Stomach (tissue), 19 donors: ENCODE measurements at places on chromosomes 12 and 14. TPM values are rescaled to one million over a fixed set of nuclear protein-coding genes. Genes with fewer than 3 reads are reported as not detected.

DNA sequence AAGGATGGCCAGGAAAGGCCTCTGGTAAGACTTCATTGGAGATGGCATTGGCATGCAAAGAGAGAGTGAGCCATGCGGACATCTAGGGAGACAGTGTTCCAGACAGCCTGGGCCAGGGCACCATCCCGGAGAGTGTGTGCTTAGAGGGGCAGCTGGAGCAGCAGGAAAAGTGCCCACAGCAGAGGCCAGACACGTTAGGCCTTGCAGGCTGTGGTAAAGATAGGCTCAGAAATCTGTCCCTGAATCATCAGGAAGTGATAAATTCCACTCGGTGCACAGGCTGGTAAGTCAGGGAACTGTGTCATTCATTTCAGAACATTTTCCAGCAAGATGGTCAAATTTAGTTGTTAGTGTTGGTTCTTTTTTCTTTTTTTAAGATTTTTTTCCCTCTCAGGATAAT lies 8.8 kb downstream of the GALNT16 start:
- DNase-seq = no peak

DNA sequence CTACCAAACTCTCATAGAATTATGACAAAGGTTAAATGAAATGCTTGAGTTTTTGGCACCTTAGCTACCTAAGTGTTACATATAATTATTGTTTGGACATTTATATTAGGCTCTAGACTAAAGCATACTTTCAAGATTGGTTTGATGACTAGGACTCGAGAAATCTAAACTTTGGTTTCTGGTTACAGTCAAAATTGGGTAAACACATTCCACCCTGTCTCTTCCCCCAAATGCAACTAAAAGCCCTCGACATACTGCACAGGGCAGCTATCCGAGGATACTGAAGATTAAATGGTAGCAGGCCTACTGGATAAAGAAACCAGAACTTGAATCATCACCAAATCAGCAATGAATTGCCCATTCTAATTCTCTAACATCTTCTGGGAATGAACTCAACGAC lies 369.1 kb downstream of the PRKD1 start:
- DNase-seq = no peak

DNA sequence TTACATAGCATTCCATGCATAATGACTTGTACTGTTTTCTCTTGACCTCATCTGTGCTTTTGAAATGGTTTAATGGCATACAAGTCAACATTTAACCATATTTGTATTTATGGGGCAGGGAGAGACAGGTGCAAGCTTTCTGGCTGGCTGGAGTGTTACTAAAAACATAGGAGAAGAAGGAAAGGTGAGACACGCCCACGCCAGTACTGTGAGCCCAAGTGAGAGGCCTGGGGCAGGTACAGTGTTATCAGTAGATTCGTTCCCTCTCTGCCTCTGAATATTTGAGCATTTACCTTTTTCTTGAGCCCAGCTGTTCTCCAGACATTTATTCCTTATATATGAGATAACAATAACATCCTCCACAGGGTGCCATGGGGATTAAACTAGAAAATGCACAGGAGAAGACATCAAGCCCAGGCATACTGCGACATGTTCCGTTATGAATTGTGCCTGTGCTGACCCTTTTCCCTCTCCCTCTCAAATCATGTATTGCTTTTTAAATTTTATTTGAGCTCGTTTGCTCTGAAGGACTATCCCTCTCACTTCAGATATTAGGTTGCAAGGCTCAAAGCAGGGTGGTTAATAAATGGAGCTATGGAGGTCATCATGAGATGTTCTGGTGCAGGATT lies 34.6 kb upstream of the TUBA1C start:
- DNase-seq = no peak

DNA sequence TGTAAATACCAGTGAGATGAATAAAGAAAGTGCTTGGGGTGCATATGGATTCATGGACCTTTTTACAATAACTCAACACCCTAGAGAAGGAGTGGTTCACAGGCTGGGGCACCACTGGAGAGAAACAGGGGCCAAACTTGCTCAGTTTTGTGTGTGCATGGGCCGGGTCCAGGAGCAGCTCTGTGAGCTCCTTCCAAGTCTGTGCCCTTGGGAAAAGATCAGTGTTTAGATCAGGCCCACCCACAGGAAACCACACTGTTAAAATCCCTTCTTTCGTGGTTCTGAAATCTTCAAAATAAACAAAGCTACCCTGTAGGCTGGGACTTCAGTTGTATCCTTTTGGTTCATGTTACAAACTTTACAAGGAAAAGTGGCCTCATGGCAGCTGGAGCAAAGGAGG lies 156.1 kb upstream of the TMEM260 start:
- DNase-seq = no peak

DNA sequence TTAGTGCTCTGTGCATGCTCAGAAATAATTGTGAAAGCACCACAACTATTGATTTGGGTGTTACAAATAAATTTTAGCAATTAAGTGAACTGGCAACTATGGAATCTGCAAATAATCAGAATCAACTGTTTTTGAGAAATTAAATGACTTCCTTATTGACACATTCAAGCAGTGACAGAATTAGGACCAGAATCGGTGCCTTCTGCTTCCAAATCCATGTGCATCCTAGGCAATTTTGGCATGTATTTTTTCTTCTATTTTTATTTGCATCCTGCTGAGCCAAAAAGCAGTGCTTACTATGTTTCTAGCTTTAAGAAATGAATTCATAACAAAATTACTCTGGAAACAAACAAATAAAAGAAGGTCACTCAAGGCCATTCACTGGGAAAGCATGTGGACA lies 408.2 kb downstream of the GXYLT1 start:
- DNase-seq = no peak

GRCh38 chr12:63010698-63011097 lies 75.7 kb upstream of the PPM1H start:
- DNase-seq = no peak

- DNase-seq = no peak
These were observed 42.1 kb upstream of the CHGA start for GRCh38 chr14:92880851-92881250.

DNA sequence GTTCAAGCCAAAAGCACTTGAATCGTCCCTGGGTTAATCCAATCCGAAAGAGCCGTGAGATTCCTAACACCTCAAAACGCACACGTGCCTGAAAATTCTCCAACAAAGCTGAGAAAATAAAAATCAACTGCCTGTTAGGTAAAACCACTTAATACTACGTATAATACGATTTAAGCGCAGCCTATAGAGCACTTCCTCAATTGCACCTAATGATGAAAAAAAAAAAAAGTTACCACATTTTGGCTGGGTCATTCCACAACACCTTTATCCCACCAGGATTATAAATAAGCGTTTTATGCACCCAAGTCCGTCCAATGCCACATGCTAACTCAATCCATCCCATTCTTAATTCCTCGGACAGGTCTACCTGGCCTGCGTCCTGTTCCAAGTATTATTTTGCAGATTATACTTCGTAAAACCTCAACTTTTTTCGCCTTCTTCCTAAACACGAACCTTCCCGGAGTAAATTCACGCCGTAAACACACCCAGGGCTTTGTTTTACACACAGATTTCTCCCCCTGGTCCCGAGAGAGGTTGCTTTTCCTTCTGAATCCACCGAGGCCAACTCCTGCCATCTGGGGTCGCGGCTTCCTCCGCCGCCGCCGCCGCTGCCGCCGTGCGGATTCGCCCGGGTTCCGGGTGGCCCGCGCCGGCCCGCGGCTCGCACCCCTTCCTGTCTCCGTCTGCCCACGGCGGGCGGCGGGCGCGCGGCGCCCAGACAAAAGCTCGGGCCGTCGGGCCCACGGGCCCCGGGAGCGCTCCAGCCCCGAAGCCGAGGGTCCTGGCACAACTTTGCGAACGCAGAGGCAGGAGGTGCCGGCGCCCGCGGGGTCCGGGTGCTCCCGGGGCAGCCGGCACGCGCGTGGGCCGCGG lies 66.2 kb downstream of the RNF34 start:
- DNase-seq = peak; percentile 29

DNA sequence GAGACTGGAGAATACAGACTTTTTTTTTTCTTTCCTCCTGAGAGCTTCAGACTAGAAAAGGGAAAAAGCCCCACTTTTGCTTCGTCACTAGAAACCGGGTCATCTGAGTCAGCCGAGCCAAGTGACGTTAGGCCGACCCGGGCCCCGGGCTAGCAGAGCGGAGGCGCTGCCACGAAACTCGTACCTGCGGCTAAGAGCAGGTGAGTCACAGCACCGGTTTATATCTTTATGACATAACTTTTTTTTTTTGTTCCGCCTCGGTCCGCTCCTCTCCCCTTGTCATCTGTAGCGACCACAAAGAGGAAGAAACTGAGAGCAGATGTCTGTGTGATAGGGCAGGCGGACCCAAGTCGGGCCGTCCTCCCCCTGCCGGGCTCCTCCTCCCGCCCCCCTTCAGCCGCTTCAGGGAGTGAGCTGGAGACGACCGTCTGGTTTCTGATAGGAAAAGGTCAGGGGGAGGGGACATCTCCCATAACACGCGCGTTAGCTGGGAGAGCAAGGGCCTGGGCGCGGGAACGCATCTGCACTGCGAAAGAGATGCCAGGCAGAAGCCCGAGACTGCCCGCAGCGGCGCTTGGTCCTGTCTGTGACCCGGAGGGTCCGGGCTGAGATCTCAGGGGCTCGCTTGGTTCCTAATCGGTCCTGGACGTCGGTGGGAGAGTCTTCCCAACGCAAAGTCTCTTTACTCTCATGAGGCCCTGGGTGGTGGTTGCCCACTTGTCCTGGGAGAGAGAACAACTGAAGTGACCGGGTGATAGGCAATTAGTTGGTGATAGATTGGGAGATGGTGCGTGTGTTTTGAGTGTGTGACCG lies 586 bp downstream of the TTC6 start:
- peak; percentile 68 for DNase-seq

PTPRO gene
- 3.9 TPM for total RNA-seq

CCDC196 gene
- total RNA-seq = not detected

HOXC4 gene
- 3.5 TPM for total RNA-seq

EML1 gene
- total RNA-seq = 30.1 TPM

COQ6 gene
- 83.0 TPM for total RNA-seq

BBOF1 gene
- 1.8 TPM for total RNA-seq

FAM222A gene
- 5.4 TPM for total RNA-seq
